ENCODE measurements at places on chromosomes 7 and 10. TPM values are rescaled to one million over a fixed set of nuclear protein-coding genes. Genes with fewer than 3 reads are reported as not detected.

OR6V1 gene
- total RNA-seq: not detected

CARD11 gene
- total RNA-seq: 2.1 TPM

WNT2 gene
- not detected for total RNA-seq

TEX47 gene
- total RNA-seq: not detected

CDC14C gene
- total RNA-seq: under 0.01 TPM

PKD1L1 gene
- total RNA-seq: 0.11 TPM

ARHGAP22 gene
- 1.3 TPM for total RNA-seq

NYAP1 gene
- total RNA-seq: 1.6 TPM

LRRN3 gene
- not detected for total RNA-seq

PIP4K2A gene
- 31.1 TPM for total RNA-seq

CUL2 gene
- total RNA-seq: 26.9 TPM

ANKRD1 gene
- total RNA-seq: 92.0 TPM

DHTKD1 gene
- 26.4 TPM for total RNA-seq

H2BK1 gene
- not detected for total RNA-seq

SRGN gene
- total RNA-seq: 227 TPM

PIK3AP1 gene
- total RNA-seq: 0.09 TPM

AASS gene
- total RNA-seq: 25.1 TPM

TRIL gene
- total RNA-seq: 31.8 TPM

PHKG1 gene
- total RNA-seq: 0.52 TPM

PRKG1 gene
- total RNA-seq: 3.0 TPM

TMEM236 gene
- total RNA-seq: 0.43 TPM

RADIL gene
- 5.5 TPM for total RNA-seq

MKLN1 gene
- 19.7 TPM for total RNA-seq

COL13A1 gene
- total RNA-seq: 0.98 TPM

ING3 gene
- total RNA-seq: 28.3 TPM

XRCC2 gene
- total RNA-seq: 1.4 TPM

HNRNPA2B1 gene
- 115 TPM for total RNA-seq

TSPAN12 gene
- total RNA-seq: 128 TPM

CAMK1D gene
- 0.43 TPM for total RNA-seq

AEBP1 gene
- total RNA-seq: 10.2 TPM

ARL4A gene
- 635 TPM for total RNA-seq

AKR1C8 gene
- not detected for total RNA-seq

KIAA1549 gene
- 1.7 TPM for total RNA-seq

CYP2C19 gene
- not detected for total RNA-seq

CALML5 gene
- total RNA-seq: not detected

HDAC9 gene
- 7.6 TPM for total RNA-seq

GSTO2 gene
- 1.0 TPM for total RNA-seq

TMUB1 gene
- 17.0 TPM for total RNA-seq

Measured in dermis lymphatic vessel endothelial cell (primary cell).